ENCODE measurements at places on chromosomes 5 and 9. TPM values are rescaled to one million over a fixed set of nuclear protein-coding genes. Genes with fewer than 3 reads are reported as not detected.

DNA sequence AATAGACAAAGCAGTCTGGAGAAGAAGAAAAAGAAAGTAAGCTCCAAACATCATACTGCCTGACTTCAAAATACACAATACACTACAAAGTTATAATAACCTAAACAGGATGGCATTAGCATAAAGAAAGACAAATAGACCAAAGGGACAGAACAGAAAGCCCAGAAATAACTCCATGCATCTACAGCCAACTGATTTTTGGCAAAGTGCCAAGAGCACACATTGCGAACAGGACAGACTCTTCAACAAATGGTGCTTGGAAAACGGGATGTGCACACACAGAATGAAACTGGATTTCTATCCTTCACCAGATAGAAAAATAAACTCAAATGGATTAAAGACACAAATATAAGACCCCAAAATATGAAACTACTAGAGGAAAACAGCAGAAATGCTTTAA, 66.6 kb upstream of the SPATA31E1 start:
- no peak overlapping the region for H3K4me3 ChIP-seq
- no peak overlapping the region for H3K27ac ChIP-seq
- H3K4me1 ChIP-seq: no peaks in the 10 kb centered on the region
- no peaks in the 10 kb centered on the region for H3K36me3 ChIP-seq
- H3K27me3 ChIP-seq: no peaks in the 10 kb centered on the region
- no peak for DNase-seq

The WASHC1 gene
- polyA plus RNA-seq: 12.9 TPM

DNA sequence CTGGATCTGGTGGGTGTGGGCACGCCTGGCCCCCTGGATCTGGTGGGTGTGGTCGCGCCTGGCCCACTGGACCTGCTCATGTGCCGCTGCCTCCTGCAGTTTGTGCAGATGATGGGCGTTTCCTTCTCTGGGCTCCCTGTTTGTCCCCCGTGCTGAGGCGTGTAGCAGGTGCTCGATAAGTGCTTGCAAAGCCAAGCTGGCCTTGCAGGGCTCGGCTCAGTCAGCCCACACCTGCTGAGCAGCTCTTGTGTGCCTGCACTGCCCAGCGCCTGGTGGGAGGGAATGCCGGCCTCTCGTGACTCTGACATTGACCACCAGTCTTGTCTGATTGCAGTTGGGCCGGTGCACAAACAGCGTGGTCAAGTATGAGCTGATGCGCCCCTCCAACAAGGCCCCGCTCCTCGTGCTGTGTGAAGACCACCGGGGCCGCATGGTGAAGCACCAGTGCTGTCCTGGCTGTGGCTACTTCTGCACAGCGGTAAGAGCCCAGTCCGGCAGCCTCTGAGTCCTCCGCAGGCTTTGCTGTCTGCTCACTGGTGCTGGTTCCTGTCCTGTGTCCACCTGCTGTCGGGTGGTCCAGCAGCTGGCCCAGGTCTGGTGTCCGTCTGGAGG, 102.7 kb upstream of the CACNA1B start:
- H3K4me1 ChIP-seq: no peaks in the 10 kb centered on the region
- DNase-seq: no peak
- H3K27ac ChIP-seq: no peak overlapping the region
- no peaks in the 10 kb centered on the region for H3K27me3 ChIP-seq
- H3K36me3 ChIP-seq: peaks cover 42% of the 10 kb centered on the region

DNA sequence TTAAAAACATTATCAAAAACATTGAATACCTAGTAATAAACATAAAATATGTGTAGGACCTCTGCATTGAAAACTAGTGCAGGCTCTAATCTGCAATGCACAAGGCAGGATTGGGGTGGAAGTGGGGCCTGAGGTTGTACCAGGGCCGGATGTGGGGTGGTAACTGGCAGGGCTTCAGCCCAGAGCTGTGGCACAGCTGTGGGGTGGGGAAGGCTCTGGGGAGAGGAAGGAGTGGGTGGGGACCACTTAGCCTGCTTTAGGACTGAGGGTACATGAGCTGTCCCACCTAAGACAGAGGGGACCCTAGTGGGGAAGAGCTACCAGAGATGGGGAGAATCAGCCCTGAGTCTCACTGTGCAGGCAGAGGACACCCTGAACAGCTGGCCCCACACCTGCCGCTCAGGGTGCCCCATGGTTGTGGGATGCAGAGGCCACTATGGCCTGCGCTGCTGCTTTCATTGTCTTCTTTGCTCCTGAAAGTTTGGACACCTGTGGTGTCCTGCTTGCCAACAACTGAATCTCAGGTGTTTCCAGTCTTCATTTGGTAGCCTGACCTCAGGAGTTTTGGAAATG, 311.4 kb downstream of the TLE4 start:
- no peaks in the 10 kb centered on the region for H3K27me3 ChIP-seq
- H3K36me3 ChIP-seq: no peaks in the 10 kb centered on the region
- no peaks in the 10 kb centered on the region for H3K4me1 ChIP-seq
- no peak overlapping the region for H3K4me3 ChIP-seq

DNA sequence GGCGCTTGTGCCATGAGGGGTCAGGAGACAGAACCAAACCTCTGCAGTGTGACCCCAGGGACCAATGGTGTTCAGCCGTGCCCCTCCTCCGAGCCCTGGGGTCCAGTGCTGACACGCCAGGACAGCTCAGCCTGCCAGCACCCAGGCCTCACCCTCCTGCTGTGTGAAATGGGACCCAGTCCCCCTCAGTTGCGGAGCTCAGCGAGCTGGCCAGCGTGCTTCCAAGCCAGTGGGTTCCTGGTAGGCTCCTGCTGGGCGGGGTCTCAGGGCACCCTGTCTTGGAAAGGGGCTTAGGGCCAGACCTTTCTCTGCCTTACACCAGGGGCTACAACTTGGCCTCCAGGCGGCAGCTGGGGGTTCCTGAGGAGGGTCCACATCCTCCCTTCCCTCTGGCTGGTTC, 4.4 kb downstream of the RNF44 start:
- DNase-seq: no peak
- H3K27ac ChIP-seq: peak overlapping the region; percentile 31
- no peak overlapping the region for H3K4me3 ChIP-seq

GRCh38 chr5:172906436-172906835, 52.8 kb upstream of the RPL26L1 start:
- peaks cover 47% of the 10 kb centered on the region for H3K4me1 ChIP-seq
- no peaks in the 10 kb centered on the region for H3K27me3 ChIP-seq
- H3K4me3 ChIP-seq: no peak overlapping the region
- peak overlapping the region; percentile 100 for H3K27ac ChIP-seq
- H3K36me3 ChIP-seq: peaks cover 3% of the 10 kb centered on the region

GRCh38 chr9:113598451-113598850, 134.9 kb downstream of the RGS3 start:
- DNase-seq: no peak
- H3K27ac ChIP-seq: peak overlapping the region; percentile 87
- peaks cover 51% of the 10 kb centered on the region for H3K4me1 ChIP-seq
- no peaks in the 10 kb centered on the region for H3K27me3 ChIP-seq
- peaks cover 19% of the 10 kb centered on the region for H3K36me3 ChIP-seq
